ENCODE measurements at places on chromosomes 2 and 18.

GRCh38 chr2:171670655-171671054 is 16.6 kb upstream of the DYNC1I2 start:
- DNase-seq, result no peak

DNA sequence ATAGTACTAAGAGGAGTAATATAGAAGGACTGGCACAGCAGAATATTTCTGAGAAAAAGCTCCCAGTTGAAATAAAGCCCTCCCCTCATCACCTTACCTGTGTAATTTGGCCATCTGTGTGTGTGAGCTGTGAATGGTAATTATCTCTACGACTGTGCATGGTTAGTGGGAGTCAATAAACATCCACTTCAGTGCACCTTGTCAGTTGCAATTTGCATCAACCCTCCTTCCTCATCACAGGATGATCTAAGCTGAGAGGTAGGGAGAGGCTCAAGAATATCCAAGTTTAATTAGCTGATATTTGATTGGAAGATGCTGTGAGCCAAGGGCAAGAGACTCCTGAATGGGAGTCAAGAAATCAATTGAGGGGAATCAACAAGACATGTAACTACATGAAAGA is 694.9 kb upstream of the KLHL29 start:
- DNase-seq, result no peak

DNA sequence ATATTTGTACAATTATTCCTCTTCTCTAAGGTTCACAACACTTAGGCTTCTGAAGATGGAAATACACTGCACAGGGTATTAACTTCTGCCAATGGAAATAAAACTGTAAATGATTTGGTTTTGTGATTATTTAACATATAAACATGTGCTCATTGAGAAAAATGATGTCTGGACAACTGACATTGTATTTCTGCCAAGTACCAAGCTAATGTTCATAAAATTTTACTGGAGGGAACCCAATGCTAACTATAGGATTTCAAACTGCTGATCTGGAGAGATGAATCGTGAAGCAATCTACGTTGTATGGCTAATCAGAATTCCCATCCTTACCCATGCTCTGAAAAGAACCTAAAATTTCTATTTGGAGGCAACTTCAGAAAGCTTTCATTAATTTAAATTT is 279.7 kb downstream of the NRXN1 start:
- no peak for DNase-seq

DNA sequence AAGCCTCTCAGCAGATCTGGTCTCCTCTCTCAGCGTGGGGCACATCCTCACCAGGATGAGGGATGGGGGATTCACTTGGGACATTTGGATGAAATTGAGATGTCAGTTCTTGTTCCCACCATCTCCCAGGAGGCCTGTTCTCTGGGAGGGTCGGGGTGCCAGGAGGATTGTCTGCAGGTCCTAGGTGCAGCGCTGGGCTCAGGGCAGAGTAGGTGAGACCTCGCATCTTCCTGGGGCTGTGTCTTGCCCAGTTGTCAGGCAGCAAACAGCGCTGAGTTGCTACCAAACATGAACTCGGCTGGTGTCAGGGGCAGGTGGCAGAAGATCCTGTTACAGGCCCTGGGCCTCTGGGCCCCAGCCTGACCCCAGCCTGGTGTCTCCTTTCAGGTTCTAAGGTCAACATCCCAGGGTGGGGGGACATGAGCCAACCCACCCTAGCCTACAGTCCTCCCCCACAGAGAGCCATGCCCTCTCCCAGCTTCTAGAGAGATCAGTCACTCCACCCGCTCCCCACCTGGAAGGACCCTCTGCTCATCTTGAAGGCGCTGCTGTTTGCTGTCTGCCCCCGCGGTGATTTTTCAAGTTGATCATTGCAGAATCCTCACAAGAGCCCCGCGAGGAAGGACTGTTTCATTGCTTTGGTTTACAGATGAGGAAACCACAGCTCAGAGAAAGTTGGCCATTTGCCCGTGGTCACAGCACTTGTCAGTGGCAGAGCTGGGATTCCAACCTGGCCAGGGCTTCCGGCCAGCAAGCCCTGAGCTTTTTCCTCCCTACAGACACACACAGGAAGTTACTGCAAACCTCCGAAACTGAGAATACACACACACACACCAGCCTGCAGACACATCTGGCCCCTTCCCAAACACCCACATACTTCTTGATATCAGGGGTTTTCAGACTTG is 83.9 kb downstream of the STPG4 start:
- DNase-seq, result peak; percentile 100

DNA sequence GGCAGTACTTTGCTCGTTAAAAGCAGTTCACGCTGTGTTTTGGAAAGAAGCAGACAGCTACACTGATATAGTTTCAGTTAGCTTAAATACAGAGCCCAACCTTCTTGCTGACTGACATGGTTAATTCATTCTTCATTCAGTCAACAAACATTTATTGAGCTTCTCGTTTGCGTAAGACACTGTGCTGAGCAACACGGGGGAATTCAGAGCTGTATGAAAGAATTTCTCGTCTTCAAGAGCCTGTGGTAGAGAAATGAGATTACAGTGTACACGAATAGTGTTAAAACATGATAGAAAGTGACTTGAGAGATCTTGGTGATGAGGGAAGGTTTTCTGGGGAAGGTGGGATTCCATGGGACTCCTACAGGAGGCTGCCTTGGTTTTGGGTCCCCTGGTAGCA is 44.7 kb downstream of the ADAM23 start:
- DNase-seq, result no peak

GRCh38 chr2:230721712-230722111 is 9.1 kb downstream of the CAB39 start:
- no peak for DNase-seq

GRCh38 chr2:149601141-149601796 is 13.7 kb upstream of the MMADHC start:
- peak; percentile 76 for DNase-seq

GRCh38 chr2:161170958-161171932 is 11.0 kb downstream of the TANK start:
- peak; percentile 80 for DNase-seq

GRCh38 chr2:221533299-221533698 is 38.8 kb downstream of the EPHA4 start:
- no peak for DNase-seq

DNA sequence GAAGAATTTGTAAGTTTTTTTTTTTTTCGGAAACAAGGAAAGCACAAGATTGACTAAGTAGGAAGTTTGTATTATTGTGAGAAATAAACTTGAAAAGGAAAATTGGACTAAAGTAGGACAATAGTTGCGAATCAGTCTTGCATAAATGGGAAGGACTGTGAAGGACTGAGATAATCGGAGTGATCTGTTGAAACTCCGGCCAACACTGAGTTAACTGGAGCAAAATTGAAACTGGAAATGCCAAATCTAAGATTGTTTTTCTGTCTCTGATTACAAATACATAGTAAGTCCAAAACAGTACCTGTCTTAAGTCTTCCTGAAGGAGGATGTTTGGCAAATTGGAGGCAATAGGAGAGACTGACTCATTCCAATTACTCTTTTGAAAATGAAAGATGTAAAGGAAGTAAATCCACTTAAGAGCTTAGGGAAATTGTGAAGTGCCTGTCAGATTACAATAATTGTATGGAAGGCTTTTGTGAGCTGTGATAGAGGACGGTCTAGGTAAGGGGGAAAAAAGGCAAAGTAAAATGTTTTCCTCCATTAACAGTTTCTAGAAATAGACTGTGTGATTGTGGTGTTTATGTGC is 204.9 kb upstream of the CYRIA start:
- no peak for DNase-seq

GRCh38 chr2:200000444-200001163 is 45.2 kb downstream of the MAIP1 start:
- DNase-seq, result no peak

GRCh38 chr2:98036349-98037000 is 40.7 kb upstream of the TMEM131 start:
- DNase-seq, result no peak

GRCh38 chr2:121282800-121283385 is 2.1 kb downstream of the TFCP2L1 start:
- DNase-seq, result no peak

DNA sequence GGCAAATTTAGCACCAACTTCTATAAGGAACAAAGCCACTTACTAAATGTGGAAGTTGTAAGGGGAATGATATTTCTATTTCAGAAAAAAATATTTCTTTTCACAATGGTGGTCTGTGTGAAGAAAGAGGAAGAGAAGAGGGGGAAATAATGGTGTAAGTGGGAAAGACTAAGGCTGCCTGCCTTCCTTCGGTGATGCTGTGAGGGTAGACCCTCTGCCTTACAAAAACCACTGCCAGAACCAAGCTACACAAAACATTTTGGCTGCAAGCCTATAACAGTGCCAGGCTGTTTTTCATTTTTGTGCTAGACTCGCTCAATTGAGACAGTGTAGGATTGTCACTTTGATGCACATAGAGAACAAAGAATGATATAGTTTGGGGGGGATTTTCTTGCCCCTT is 286.6 kb downstream of the ZEB2 start:
- DNase-seq, result peak; percentile 39

- no peak for DNase-seq
These were observed 23.8 kb downstream of the ASB18 start for GRCh38 chr2:236240228-236240990.

GRCh38 chr18:55473058-55473457 is 114.9 kb downstream of the TCF4 start:
- peak; percentile 23 for DNase-seq

DNA sequence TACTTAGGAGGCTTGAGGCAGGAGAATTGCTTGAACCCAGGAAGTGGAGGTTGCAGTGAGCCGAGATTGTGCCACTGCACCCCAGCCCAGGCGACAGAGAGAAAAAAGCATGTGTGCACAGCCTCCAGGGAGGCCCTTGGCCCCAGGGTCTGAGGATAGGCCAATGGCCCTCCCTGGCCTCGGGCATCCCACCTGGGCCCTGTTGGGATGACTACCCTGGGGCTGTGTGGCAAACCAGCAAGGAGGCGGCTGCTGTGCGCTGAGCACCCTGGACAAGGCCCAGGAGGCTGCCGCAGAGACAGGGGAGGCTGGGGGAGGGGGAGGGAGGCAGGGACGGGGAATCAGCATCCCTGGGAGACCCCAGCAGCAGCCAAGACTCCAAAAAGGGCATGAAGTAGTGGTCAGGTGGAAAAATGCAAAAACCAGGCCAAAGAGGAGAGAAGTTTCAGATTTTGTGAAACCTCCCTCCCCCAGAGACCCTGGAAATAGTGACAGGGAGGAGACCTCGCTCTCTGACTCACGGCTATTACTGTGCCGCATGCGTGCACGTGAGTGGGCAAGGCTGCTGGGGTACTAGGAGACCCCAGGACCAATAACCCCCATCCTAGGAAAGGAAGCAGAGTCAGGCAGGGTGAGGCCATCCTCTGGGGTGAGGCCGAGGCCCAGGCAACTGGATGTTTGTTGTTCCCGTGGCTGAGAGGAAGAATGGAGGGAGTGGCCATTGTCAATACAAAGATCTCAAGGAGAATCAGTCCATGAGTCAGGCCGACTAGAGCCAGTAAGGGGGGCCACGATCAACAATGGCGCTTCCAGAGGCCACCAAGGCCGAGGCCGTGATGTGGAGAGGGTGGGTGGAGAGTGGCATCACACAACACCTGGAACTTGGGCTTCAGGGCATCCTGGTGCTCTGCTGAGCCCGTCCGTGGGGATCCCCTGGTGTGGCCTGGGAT is 16.0 kb upstream of the B3GNT7 start:
- DNase-seq, result no peak

DNA sequence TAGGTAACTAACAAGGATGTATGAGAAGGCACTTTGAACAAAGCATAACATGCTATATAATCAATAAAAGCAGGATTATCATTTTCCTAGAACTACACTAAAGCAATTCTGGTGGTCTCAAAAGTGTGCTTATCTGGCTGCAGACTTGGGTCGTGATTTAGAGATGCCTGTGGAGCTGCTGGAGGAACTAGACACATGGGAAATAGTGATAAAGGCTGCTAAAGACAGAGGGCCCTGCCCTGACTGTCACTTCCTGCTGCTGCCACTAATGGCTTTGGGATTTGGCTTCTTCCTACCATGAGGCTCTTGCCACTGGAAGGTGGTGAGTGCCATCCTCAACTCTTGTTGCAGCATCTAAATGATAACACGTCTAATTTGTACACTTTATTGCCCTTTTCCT is 22.5 kb downstream of the TMEM178A start:
- DNase-seq, result no peak

GRCh38 chr2:36809069-36809445 is 112.5 kb downstream of the VIT start:
- DNase-seq, result no peak

DNA sequence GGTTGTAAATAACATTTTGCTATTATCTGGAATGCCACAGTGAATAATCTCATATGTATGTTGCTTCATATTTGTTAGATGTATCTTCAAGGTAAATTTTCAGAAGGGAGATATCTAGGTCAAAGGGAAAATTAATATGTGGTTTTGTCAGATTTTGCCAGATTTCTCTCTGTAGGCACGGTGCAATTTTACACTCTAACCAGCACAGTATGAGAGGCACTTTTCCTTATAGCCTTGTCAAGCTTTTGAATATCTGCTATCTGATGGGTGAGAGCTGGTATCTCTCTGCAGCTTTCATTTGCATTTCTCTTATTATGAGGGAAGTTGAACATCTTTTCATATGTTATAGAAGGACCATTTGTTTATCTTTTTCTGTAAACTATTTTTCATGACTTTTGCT is 175.7 kb upstream of the PGAP1 start:
- no peak for DNase-seq

GRCh38 chr2:212791569-212791968 is 253.0 kb upstream of the ERBB4 start:
- no peak for DNase-seq

DNA sequence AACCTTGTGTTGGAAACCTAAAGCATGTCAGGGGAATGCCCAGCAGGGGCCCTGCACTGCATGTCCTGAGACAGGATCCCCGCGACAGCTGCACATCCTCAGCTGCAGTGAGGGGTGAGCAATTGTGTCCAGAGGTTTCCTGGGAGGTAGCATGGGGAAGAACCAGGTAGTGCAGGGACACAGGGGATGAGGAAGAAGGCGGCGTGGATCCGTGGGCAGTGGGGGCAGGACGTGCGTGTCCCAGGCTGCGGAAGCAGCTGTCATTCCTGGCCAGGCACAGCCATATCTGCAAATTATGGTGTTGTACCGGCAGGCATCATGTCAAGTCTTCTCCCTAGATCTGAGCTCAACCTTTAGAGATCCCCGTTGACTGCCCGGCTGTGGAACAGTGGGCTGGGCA is 238.2 kb upstream of the MYT1L start:
- DNase-seq, result no peak

- no peak for DNase-seq
These were observed 138.3 kb upstream of the ST6GAL2 start for GRCh38 chr2:107024269-107024668.

Measured in MV-4-11 (cell line).